HTR-8/SVneo (cell line): ENCODE measurements at places on chromosomes 4 and X.

DNA sequence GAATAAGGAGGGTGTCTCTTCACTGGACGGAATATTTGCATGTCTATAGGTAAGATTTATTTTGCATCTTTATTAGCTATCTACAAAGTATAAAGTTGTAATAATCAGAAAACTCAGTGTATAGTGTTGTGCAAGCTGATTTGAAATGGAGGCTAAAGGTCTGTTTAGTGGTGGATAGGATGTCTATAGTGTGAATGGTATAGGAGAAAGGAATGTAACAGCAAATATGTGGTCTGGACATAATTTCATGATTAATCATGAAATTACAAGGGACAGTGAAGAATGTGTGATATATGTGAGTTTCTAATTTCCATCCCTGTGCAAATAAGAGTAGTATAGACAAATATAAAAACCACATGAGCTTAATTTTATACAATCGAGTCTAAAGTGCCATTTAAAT is 79.3 kb upstream of the CAMK2D start:
- DNase-seq = no peak

DNA sequence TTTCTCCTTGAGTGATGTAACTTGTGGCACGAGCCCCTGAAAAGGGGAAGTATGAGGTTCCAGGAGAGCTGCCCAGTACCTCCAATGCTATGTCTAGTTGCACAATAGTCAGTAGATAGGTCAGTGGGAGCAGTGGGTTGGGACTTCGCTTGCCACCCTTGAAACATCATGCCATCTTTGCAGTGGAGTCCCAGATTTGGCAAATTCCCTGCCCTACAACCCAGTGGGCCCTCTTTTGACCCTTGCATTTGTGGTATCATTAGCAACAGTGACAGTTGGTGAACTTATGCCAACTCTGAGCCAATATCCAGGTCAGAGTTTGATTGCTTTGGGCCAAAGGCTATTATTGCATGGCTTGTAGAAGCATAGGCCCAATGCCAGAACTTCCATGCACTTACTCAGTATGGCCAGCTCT is 12.3 kb downstream of the FHL1 start:
- DNase-seq = no peak

DNA sequence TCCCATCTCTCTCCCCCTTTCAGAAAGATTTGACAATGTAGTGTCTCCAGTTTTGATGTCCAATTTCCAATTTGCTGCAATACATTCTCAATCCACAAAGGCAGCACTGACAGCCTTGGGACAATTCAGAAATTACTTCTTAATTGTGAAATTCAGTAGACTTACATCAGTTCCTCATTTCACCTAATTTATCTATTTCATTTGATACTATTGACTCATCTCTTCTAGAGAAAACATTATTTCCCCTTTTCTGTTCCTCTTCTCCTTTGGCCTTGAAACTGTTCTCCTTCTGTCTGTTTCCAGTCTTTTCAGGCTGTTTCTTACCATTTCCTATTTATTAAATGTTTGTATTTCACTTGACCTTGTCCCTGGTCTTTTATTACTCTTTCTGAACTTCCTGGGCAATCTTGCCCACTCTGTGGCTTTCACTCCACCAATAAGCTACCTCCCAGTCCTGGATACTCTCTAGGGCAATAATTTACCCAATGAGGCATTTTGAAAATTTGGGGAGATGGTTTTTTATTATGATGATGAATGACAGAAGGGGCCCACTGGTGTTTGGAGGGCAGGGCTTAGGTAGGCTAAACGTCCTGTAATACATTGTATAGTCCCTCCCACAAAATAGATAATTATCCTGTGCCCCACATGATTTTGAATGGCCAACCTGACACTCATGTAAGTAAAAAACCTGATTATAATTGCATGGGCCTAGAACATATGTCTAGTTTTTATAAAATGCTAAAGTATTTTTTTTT is 498.0 kb upstream of the BOD1L1 start:
- DNase-seq = no peak

GRCh38 chr4:30056016-30056766 is 664.0 kb upstream of the PCDH7 start:
- no peak for DNase-seq
